ENCODE measurements at places on chromosomes 5 and 9.

GRCh38 chr9:6955251-6955921, 197.6 kb downstream of the KDM4C start:
- no peak for DNase-seq

- no peak for DNase-seq
Observed at GRCh38 chr5:98637557-98637956, 135.9 kb upstream of the RGMB start.

DNA sequence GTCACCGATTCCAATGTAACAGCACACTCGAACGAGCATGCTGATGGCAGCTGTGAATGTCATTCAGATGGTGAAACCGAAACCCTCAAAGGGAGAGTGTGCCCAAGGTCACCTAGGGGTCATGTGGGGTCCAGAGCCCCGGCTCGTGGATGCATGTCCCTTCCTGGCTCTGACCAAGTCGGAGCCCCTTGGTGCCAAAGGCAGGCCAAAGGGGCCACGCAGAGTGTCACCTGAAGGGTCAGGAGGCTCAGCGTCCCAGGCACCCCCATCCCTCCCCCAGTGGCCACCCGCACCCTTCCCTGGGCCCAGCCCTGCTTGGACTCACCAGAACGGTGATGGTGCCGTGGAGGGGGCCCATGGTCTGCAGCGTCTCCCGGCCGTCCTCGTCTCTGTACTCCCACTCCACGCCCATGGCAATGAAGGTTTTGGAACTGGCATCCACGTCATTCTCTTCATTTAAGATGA, 69.5 kb downstream of the ZNF354C start:
- DNase-seq: no peak

DNA sequence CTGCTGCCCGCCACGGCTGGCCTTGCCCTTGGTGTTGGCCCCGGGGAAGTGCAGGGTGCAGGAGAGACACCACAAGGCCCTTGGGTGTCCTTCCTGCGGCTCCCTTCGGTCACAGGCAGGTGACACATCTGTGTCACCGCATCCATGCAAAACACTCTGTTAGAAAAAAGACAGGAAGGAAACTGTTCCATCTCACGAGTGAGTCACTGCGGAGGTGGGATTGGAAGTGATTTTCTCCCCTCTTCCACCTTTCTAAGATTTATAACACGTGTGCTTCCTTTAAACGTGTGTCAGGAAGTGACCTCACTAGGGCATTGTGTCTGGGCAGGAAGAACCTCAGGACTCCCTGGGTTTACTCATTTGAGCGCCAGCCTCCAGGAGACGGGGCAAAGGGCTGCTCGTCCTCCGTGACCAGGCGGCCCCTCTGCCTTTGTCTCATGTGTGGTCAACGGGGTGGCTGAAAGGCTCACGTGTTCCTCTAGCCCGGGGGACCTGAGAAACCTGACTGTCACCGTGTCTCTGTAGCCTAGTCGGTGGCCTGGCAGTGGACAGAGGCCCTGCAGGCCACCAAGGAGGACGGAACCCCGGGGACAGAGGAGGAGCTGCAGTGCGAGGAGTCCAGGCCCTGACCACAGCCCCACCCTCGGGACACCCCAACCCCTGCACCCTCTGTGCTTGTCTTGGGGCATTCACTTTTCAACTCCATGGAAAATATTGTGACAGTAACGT, 4.9 kb upstream of the LCN1 start:
- no peak for DNase-seq

- no peak for DNase-seq
Observed at GRCh38 chr9:18235181-18235908, 238.6 kb upstream of the ADAMTSL1 start.

DNA sequence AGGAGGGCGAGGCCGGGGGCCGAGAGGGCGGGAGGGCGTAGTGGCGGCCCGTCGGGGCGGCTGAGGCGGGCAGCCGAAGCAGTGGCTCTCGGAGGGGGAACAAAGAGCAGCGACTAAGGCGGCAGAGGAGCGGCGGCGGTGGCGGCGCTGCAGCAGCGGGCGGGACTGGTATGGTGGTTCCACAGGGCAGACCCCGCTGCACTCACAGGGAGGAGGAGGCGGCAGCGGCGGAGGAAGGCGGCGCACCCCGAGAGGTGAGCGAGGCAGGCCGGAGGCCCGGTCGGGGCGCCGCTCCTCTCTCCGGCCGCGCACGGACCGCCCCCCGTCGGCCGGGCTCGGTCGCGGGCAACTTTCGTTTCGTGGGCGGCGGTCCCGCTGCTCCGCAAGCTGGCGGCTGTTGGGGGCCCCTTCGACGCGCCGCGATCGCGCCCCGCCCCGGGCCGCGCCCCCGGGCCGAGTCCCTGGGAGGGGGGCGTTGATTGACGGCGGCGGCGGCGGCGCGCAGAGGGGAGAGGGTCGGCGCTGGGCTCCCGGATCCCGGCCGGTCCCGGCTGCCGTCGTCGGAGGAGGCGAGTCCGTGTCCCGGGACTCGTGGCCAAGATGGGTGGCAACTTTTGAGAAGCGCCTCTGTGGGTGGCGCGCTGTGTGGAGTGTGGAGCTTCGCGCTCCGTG, 467 bp downstream of the CNOT6 start:
- no peak for DNase-seq

- DNase-seq: no peak
Observed at GRCh38 chr5:132470010-132470392, 20.6 kb downstream of the IRF1 start.

DNA sequence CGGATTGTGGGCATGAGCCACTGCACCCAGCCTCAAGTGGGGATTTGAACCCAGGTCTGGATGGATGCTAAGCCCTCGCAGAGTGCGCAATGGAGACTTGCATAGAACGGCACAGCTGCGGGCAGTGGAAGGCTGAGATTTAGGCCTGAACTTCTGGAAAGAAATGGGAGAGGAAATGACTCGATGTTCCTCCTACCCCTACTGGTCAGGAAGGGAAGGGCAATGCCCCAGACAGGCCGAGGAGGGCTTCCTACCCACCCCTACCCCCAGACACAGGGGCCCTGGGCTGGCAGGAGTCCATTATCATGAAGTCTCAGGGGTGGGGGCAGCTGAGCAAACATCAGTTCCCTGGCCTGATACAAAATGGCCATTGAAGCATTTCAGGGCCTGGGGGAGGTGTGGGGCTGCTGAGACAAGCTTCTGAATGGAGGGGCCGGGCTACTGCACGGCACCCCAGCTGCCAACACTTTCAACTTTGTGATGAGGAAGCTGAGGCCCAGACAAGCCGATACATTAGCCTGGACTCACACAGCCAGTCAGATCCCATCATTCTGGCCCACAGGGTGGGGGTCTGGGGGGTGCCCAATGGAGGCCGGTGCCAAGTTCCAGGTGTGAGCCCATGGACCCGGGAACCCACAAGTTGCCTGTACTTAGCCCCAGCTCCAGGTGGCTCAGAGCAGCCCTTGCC, 13.5 kb upstream of the WDR38 start:
- DNase-seq: no peak

- DNase-seq: no peak
Observed at GRCh38 chr9:121509180-121509579, 9.5 kb upstream of the GGTA1 start.

- no peak for DNase-seq
Observed at GRCh38 chr5:6202149-6202967, 176.0 kb downstream of the MED10 start.

DNA sequence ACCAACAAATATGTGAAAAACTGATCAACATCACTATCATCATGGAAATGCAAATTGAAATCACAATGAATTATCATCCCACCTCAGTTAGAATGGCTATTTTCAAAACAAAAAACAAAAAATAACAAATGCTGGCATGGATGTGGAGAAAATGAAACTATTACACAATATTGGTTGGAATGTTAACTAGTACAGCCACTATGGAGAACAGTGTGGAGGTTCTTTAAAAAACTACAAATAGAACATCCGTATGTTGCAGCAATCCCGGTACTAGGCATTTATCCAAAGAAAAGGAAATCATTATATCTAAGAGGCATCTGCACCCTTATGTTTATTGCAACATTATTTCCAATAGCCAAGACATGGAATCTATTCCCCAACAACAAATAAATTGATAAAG, 9.0 kb upstream of the IFNA5 start:
- DNase-seq: no peak

DNA sequence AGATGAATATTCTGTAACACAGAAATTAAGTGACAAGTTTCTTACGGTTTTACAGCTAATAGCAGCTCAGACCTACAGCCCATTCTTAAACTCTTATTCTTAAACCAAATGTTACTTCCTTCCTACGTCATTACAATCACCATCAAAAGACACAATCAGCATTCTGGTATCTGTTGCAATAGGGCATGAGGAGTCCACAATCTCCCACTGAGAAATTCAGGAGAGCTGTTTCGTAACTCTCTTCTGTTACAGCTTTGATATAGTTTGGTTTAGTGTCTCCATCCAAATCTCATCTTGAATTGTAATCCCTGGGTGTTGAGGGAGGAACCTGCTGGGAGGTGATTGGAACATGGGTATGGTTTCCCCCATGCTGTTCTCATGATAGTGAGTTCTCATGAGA, 163.4 kb downstream of the GAS1 start:
- no peak for DNase-seq

DNA sequence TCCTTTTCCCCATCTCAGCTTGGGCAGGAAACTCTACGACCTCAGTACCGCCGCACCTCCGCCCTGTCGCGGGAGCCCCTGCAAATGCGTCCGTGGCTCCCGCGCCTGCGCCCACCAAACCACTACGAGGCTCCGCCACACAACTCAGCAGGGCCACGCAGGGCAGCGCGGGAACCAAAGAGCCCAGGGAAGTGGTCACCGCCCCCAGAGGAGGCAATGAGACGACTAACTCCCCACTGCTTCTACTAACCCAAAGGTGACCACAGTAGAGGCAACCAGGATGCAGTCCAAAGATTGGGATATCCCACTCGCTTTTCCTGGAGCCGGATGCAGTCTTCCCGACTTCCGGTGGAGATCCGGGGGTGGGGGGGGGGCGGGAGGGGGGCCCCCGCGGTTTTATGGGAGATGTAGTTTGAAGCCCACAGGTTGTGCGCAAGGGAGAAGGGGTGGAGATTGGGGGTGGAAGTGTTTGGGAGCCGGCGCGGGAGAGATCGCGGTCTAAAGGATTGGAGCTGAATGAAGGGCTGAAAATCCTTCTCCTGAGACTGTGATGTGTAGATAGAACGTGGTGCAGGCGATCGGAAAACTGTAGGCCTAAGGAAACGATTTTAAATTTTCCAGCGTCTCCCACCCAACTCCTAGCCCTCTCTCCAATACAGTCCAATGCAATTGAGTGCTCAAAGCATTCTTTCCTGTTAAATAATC, at the start of gene NUDT12:
TSS of gene NUDT12 (minus strand) at position 337 of the 705 bp plus-strand sequence. CDS start 2,541 bp downstream, outside the sequence.
- peak; percentile 32 for DNase-seq

GRCh38 chr5:4817767-4818166, 322.4 kb upstream of the ADAMTS16 start:
- DNase-seq: no peak

- DNase-seq: no peak
Observed at GRCh38 chr5:111787006-111787405, 30.0 kb upstream of the NREP start.

GRCh38 chr5:38541174-38541725, 15.2 kb downstream of the LIFR start:
- DNase-seq: no peak

- no peak for DNase-seq
Observed at GRCh38 chr9:120536949-120537640, 42.9 kb downstream of the CDK5RAP2 start.

GRCh38 chr9:101162231-101162630, 133.7 kb downstream of the PLPPR1 start:
- DNase-seq: no peak

DNA sequence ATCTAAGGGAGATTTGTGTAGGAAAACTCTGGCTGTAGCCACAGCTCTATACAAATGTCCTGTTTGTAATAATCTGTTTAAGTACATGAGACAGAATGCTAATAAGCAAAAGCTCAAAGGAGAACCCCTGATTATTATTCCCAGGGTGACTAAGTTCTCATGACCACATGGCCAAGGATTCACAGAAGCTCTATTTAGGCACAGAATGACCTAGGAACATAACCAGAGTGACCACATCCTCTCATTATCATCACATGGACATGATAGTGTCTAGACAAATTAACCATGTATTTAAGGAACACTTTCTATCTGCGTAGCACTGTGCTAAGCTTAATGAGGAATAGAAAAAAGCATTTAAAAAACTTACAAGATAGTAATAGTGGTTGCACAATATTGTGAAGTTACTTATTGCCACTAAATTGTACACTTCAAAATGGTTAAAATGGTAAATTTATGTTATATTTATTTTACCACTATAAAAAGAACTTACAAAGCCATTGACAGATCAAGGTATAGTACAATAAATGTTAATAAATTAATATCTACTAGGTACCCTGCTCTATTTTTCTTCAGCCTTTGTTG, 56.3 kb downstream of the STX17 start:
- DNase-seq: no peak

GRCh38 chr5:145246961-145247744, 588.0 kb downstream of the PRELID2 start:
- no peak for DNase-seq

- no peak for DNase-seq
Observed at GRCh38 chr9:136995362-136995761, 1.0 kb downstream of the CLIC3 start.

- DNase-seq: no peak
Observed at GRCh38 chr9:88236511-88237478, 98.5 kb upstream of the SPATA31C2 start.

DNA sequence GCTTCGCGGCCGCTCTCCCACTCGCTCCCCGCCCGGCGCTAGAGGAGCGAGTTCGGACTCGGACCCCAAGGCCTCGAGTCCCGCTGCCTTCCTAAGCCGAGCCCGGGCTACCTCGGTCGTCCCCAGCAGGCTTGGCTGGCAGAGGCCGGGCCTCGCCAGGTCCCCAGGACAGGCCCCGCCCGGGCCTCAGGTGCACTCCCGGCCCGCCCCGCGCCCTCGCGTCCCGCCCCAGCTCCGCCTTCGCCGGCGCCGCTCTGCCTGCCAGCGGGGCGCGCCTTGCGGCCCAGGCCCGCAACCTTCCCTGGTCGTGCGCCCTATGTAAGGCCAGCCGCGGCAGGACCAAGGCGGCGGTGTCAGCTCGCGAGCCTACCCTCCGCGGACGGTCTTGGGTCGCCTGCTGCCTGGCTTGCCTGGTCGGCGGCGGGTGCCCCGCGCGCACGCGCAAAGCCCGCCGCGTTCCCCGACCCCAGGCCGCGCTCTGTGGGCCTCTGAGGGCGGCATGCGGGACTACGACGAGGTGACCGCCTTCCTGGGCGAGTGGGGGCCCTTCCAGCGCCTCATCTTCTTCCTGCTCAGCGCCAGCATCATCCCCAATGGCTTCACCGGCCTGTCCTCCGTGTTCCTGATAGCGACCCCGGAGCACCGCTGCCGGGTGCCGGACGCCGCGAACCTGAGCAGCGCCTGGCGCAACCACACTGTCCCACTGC, at the start of gene SLC22A5:
TSS of gene SLC22A5 (plus strand) at position 237 of the 707 bp plus-strand sequence. CDS start at position 500, 263 bp downstream.
- peak; percentile 46 for DNase-seq

DNA sequence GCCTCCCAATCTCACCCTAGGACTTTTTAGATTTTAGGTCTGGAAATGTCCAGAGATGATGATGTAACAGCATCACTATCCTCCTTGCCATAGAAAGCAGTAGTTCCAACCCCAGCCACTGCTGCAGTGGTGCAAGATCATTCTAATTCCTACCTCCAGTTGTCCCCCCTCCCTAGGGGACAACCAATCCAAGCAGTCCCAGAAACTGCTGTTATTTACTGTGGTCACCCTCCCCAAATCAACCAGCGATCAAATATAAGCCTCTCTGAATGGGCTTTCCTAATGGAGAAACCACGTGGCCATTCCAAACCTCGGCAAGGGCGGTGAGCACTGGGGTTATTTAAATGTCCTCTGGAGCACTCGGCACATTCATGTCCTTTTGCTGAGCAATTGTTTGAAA, 159.8 kb downstream of the SLF1 start:
- DNase-seq: no peak

All from T1000 (cell line).